ENCODE measurements at places on chromosomes 12 and 14. TPM values are rescaled to one million over a fixed set of nuclear protein-coding genes. Genes with fewer than 3 reads are reported as not detected.

Gene PRIMA1
- total RNA-seq, result not detected

Gene BAZ2A
- 10.2 TPM for total RNA-seq

Gene HOXC10
- not detected for total RNA-seq

Gene YBX3
- 62.0 TPM for total RNA-seq

Gene RNASE3
- not detected for total RNA-seq

Gene SLCO1C1
- not detected for total RNA-seq

Gene FGD4
- 6.4 TPM for total RNA-seq

Gene LRR1
- total RNA-seq, result 6.0 TPM

Gene SLCO1A2
- not detected for total RNA-seq

Gene KRT77
- not detected for total RNA-seq

Gene SIX4
- 6.5 TPM for total RNA-seq

Data from smooth muscle cell of the coronary artery (primary cell).